ENCODE measurements at places on chromosomes 1 and 21.

- no peak for DNase-seq
Measured at GRCh38 chr1:242002510-242002909, 3.6 kb upstream of the MAP1LC3C start.

DNA sequence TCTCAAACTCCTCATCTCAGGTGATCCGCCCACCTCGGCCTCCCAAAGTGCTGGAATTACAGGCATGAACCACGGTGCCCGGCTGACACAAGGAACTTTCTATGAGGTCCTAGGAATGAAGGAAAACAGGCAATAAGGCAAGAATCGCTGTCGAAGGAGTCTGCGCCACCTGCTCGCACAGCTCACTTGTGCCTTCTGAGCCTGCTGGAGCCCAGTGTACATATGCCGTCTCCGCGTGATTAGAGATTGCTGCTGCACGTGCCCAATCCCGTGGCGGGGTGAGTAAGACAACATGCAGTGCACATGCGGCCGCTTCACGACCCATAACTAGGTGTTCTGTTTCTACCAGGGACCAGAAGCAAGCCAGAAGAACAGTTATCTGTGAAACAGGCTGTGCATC is 24.3 kb downstream of the H3-3A start:
- no peak for DNase-seq

DNA sequence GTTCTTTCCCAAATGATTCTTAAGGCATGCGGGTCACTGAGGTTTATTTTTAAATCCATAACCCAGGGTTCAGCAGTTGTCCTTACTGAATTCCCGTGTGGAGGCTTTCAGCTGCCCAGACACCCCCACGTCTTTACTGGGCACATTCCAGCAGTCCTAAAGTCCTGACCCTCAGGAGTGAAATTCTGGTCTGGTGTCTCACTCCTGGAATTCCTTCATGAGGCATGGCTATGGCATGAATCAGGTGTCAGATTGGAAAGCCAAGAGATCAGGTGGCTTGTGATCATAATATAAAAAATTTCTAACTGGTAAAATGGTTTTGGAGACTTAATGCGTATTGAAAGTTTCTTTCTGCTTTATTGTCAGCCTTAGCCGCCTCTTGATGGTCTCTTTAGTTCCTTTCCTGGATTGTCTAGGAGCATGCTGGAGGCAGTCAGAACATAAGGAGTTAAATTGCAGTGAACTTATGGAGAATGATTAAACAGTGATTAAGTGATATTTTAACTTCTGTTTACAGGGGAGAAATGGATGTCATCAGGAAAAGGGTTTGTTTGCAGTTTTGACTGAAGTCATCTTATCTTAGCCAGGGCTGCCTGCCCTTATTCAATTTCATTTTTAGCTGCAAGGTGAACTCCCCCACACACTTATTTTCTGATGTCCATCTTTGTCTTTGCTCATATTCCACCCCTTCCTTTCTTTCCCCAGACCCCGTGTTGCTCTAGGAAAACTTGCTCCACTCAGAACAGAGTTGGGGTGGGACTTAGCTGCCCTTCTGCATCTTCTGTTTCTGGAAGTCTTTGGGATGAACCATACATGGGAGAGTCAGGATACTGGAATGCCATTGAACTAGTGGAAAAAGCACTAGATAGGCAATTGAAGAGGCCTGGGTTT is 25.7 kb upstream of the MACF1 start:
- no peak for DNase-seq

- DNase-seq: no peak
Measured at GRCh38 chr21:31774031-31774430, 42.1 kb upstream of the SCAF4 start.

GRCh38 chr1:186858923-186859322 is 30.2 kb downstream of the PLA2G4A start:
- DNase-seq: no peak
